Activated B cell treated with CpG ODN at 0.5 μM for 24 hours (primary cell): ENCODE measurements at places on chromosomes 2 and 18. TPM values are rescaled to one million over a fixed set of nuclear protein-coding genes. Genes with fewer than 3 reads are reported as not detected.

GRCh38 chr2:39728941-39729351 is 50.1 kb downstream of the THUMPD2 start:
- DNase-seq: no peak

EVX2 gene
- not detected in 2 replicates for total RNA-seq

MYO5B gene
- total RNA-seq: 0.49 and 0.51 TPM in 2 replicates

CCL20 gene
- not detected in 2 replicates for total RNA-seq
